CD4-positive, alpha-beta T cell treated with Interleukin-21 for 1 hour (primary cell): ENCODE measurements at places on chromosomes 6 and 20.

DNA sequence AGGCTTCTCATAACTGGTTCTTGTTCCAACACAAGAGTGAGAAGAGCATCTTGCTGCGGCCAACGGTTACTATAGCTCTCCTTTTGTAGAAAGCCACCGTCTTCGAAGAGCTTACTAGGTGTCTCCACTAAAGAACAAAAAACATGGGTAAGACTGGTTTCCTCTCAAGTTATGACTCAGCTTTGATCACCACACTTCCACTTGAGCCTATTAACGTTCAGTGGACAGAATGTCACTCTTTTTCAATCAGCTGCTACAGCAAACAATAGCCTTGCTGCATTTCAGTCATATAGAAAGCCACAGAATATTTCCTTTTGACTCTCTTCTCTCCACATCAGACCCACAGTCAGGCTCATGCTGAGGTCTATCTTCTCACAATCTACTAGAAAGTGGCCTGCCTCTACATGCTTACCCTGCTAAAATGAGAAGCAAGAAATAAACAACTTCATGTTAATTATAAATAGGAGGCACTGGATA is 243.5 kb upstream of the PREP start:
- peak; percentile 71 for DNase-seq

GRCh38 chr20:6877633-6878032 is 110.1 kb downstream of the BMP2 start:
- DNase-seq = no peak

DNA sequence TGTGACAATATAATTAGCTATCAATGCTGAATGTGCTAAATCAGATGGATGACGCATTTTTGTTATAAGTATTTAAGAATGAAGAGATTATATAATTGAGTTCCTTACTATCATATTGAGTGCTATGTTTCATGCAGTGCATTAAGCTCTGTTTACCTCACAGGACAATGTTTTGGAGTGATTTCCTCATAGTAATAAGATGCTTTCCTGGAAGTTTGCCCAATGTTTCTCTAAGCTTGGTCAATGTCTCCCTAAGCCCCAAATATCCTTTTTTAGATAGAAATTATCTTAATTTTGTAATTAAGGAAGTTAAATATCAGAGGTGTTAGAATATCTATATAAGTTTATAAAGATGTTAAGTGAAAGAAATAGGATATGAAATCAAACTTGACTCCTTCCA is 489.6 kb downstream of the MMUT start:
- no peak for DNase-seq

- DNase-seq = no peak
These were observed 429.1 kb downstream of the HTR1B start for GRCh38 chr6:77034161-77034560.

DNA sequence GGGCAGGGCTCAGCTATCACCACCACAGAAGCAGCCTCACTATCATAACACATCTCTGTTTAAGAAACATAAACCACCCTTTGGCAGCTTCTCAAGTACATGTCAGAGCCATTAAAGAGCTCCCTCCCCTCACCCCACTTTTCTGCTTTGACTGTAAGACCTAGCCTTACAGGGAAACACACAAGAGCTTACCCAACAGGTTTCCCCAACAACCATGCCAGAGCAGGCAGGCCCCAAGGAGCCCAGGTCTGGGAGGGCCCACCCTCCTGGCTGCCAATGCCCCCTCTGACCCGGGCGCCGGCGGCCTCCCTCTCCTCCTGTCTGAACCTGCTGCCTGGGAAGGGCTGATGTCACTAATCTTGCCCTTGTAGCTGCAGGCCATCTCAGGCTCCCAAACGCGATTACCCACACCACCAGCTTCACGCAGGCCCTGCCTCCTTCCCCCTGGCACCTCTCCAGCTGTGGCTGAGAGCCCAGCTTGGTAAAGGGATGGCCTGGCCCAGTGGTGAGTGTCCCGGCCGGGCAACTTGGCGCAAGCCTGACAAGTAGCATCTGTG is 402.0 kb downstream of the MAFB start:
- DNase-seq = no peak

GRCh38 chr20:24144371-24144770 is 155.8 kb upstream of the GGTLC1 start:
- DNase-seq = no peak

DNA sequence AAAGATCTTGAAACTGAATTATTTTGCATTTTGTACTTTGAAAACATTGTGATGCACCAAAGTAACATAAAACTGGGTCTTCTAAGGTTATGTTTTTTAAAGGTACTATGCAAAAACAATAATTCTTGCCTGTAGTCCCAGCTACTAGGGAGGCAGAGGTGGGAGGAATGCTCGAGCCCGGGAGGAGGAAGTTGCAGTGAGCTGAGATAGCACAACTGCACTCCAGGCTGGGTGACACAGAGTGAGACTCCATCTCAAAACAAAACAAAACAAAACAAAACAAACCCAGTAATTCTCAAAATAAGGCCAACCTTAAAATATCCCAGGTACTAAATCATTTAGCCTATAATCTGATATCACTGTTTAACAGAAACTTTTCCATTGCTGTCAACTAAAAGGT is 269.6 kb downstream of the KHDC1L start:
- DNase-seq = no peak

DNA sequence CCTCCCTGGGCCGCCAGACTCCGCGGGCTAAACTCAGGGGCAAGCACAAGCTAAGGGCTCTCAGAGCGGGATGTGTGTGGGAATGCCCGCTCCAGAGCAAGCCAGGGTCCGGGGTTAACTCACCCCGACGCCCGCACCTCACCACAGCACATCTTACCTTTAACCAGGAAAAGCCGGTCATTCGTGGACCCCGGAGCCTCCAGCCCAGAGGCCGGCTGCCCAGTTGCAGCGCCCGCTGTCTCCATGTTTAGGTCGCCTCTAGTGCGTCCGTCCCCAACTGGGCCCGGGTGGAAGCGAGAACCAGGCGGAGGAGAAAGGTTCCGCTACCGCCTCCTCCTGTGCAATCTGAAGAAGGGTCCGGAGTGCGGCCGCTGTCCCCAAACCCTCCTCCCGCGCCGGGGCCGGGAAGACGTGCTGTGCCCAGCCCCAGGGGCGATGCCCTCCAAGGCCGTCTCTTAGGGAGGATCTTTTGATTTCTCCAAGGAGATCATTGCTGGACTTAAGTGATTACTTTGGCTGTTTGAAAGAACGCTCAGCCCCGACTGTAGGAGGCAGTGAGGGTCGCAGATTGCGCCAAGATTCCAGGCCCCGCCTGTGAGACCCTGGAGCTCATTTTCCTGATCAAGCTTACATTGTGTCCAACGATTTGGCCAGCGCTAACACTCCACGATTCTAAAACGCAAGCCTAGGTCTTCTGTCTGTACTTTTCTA is at the start of gene TMEM242:
TSS of gene TMEM242 (minus strand) at position 265 of the 711 bp plus-strand sequence. CDS start at position 245, 20 bp downstream.
- DNase-seq = peak; percentile 91

DNA sequence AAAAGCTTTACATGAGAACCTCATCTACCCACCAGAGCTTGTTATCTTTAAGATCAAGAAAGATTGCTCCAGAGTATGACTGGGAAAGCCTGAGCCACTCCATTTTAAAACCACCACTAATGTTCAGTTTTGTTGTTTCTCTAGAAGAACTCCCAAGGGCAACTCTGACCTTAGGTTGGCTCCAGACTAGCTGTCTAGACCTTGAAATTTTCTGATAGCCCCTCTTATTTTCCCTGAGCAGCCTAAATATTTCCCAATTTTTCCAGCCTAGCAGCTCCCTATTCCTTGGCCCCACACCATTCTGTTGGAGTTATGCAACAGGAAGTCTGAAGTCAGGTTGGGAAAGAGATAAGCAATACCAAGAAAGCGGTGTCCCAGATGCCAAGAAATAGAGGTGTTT is 84.6 kb upstream of the TCF21 start:
- DNase-seq = no peak

GRCh38 chr20:61332016-61332975 is 80.2 kb downstream of the CDH4 start:
- no peak for DNase-seq

DNA sequence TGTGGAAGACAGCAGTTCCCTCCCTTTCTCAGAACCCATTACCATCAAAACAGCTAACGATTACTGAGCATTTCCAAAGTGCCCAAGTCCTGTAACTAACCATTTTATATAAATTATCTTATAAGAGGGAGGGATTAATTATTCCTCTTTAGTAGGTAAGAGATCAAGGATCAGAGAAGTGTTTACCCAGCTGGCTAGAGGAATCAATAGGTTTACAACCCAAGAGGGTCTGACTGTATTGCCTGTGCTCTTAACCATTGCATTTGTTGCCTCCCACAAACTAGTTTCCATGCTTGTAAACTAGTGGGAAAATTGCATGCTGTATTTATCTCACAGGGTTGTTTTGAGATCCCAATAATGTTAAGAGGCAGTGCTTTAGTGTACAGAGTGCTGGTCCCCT is 3.7 kb upstream of the DBNDD2 start:
- no peak for DNase-seq

DNA sequence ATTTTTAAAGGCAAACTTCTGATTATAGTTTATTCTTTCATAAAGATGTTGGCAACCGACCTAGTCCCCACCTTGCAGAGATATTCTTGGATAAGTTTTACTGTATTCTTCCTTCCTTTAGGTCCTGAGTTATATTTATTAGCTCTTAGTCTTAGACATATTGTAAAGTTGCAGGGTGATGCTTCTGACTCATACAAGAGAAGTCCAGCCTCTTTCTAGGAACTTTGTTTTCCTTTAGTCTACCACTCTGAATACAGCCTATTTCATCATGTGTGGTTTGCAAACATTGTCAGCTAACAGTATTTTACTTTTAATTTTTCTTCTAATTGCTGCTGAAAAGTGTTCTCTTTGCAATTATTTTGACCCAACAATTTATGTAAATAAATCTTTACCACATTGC is 686.7 kb downstream of the COL12A1 start:
- no peak for DNase-seq

- peak; percentile 76 for DNase-seq
These were observed 1.8 kb downstream of the NFKBIE start for GRCh38 chr6:44263354-44264100.

DNA sequence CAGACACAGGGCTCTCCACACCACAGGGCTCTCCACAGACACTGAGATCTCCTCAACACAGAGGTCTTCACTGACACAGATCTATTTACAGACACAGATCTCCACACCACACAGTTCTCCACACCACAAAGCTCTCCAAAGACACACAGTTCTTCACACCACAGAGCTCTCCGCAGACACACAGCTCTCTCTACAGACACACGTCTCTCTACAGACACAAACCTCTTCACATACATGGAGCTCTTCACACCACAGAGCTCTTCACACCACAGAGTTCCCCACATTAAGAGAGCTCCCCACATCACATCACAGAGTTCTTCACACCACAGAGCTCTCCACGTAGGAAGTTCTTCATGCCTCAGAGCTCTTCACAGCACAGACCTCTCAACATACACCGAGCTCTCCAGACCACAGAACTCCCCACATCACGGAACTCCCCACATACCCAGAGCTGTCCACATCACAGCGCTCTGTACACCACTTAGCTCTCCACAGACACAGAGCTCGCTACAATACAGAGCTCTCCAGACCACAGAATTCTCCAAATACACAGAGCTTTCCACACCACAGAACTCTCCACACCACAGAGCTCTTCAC is 53.9 kb downstream of the ERMARD start:
- DNase-seq = peak; percentile 19

DNA sequence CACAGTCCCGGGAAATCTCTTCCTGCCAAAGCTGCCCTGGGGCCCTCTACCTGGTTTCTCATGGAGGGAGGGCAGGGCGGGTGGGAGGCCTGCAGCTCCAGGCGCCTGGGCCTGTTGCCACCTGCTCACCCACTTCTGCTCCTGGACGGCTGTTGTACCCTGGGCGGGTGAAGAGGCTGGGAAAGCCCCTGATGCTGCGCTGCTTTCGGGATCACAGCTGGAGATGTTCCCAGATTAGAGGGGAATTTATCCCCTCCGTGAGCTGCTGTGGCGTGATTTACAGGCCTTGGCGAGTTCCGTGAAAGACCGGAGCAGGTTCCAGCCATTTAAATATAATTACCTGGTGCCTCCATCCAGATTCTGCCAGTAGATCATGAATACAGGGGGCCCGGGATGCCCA is 12.3 kb upstream of the VSTM2L start:
- no peak for DNase-seq

DNA sequence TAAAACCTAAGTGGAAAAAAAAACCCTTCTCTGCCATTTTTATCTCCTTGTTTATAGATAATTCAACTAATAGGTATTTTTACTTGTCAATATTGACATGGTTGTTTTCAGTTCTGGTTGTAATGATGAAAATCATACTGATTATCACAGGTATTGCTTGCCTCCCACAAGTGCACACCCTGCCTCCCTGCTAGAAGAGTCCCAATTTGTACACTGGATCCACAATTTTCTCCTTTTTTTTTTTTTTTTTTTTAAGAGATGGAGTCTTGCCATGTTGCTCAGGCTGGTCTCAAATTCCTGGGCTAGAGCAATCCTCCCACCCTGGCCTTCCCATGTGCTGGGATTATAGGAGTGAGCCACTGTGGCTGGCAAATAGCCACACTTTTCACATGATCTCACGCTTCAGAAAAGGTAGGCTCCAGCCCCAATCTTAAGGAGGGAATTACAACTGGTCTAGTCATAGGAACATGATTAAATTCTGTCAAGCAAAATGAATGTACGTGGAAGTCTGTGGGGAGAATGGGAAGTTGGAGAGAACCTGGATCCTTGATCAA is 12.3 kb downstream of the DYNLT2 start:
- no peak for DNase-seq

- DNase-seq = no peak
These were observed 485.5 kb downstream of the CD109 start for GRCh38 chr6:74181471-74181870.

- peak; percentile 86 for DNase-seq
These were observed 235.2 kb upstream of the TAB2 start for GRCh38 chr6:149082320-149082719.

- DNase-seq = peak; percentile 62
These were observed 12.7 kb upstream of the IFNGR1 start for GRCh38 chr6:137231895-137232294.

GRCh38 chr6:10595731-10596664 is 74.8 kb downstream of the GCNT2 start:
- DNase-seq = no peak

- no peak for DNase-seq
These were observed 91.5 kb upstream of the BHLHE23 start for GRCh38 chr20:63098195-63098810.

GRCh38 chr20:34452281-34452982 is 63.8 kb upstream of the DYNLRB1 start:
- no peak for DNase-seq

GRCh38 chr6:159976686-159977254 is 7.9 kb downstream of the IGF2R start:
- DNase-seq = no peak

DNA sequence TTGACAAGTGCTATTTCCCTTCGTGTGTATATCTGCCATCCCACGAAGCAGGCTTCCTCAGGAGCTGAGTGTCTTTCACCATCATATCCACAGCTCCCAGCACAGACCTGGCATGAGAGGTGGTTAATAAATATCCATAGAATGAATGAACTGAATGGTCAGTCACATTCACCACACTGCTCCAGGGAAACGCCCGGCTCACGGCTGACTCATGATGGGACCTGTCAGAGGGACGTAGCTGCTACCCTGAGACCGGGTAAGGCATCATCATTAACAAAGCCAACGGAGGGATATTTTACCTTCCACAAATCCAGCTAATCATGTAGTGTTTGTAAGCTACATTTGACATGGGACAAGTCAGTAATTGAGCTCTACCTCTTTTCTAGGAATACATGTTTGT is 12.5 kb downstream of the AGPAT4 start:
- DNase-seq = no peak

- peak; percentile 21 for DNase-seq
These were observed 80.3 kb downstream of the ZDHHC14 start for GRCh38 chr6:157461000-157461915.
